ENCODE measurements at places on chromosomes 16 and 17.

DNA sequence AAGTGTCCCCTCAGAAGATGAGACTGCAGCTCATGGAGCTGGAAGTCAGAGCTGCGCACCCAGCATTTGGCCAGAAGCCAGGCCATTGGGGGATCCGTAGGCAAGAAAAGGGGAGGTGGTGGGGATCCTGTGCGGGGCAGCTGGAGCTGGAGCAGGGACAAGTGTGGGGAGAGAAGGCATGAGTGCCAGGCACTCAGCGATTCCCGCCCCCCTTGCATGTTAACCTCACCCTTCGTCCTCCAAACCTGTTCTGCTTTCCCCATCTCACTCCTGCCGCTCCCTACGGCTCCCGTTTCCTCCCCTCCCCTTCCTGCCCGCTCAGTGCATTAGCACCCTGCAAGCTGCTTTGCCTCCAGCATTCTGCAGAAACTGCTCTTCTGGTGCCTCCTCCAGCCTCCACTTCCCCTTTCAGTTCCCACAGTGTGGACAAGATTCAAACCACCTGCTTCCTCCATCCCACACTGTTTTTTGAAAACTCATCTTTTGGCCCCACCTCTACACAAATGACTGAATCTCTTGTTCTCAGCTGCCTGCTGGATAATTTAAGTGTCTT, 5.6 kb downstream of the ALOX15 start:
- DNase-seq, result no peak

DNA sequence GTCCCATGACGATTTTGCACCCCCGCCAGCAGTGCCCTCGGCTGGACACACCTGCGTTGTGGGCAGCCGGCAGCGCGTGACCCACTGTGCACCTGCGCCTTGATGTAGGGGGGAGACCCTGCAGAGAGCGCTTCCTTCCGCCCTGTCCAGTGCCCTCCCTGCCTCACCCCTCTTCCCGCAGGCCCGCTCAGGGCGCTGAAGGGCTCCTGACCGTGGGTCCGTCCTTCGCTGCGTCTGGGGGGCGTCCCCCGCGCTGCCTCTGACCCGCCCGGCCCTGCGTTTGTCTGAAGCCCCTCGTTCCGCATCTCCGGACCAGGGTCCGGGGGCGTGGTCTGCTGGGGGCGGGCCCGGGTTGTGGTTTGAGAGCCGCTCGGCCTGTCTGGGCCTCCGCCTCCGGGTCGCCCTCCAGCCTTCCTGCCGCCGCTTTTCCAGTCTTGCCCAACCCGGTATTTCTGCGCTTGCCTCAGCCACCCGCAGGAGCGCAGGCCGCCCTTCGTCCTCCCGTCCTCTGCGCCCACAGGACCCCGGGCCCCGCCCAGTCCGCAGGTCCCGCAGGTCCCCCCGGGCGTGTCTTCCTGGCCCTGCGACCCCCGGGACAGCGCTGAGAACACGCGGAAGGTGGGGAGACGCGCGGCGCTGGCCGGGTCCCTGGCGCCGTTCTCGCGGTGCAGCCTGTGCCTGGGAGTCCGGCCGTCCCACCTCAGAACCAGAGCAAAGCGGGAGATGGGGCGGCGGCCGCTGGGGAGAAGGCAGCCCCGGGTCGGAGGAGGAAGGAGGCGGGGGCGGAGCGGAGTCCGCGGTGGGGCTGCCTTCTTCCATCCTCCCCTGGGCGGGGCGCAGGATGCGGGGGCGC, 4.0 kb upstream of the IL17C start:
- no peak for DNase-seq

- DNase-seq, result no peak
Observed at GRCh38 chr17:54259476-54259875, 436.7 kb downstream of the KIF2B start.

- DNase-seq, result no peak
Observed at GRCh38 chr16:86740298-86740697, 161.9 kb downstream of the FOXL1 start.

DNA sequence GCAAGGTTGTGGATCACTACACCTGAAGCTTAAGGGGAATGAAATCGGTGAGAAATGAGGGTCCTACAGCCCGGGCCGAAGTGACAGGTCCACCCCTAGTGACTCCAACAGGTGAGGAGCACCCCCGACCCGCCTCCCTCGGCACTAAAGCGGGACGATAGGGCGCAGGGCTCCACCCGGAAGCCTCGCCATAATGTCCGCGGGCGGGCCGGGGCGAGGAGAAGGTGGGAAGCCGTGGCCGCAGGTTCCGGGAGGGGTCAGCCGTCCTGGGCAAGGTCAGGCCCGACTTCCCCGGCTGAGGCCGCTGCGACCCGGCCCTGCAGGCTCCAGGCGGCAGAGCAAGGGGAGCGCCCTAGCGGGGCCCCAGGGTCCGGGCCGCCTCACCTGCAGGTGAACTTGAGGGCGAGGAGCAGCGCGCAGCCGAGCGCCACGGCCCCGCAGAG, 543 bp downstream of the TXNDC11 start:
- no peak for DNase-seq

- no peak for DNase-seq
Observed at GRCh38 chr16:27781195-27781524, 231.2 kb downstream of the KATNIP start.

- DNase-seq, result peak; percentile 84
Observed at GRCh38 chr17:29613352-29613837, 9.3 kb downstream of the CORO6 start.

DNA sequence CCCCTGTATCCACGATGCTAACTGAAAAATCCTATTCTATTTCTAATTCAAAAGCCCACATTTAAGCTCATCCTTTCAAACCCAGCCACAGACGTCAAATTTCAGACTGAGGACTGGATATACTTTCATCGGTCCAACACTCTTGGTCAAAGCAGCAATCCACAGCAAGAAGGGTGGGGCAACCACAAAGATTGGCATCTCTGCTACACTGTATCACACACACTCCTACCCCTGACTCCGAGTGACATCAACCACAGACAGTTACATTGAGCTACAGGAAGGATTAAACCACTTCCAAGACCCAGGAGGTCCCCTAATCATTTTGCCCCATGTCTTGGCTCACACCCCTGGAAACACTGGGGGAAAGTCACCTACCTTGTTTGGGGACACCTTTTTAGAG, 61.3 kb downstream of the GRIN2A start:
- no peak for DNase-seq

DNA sequence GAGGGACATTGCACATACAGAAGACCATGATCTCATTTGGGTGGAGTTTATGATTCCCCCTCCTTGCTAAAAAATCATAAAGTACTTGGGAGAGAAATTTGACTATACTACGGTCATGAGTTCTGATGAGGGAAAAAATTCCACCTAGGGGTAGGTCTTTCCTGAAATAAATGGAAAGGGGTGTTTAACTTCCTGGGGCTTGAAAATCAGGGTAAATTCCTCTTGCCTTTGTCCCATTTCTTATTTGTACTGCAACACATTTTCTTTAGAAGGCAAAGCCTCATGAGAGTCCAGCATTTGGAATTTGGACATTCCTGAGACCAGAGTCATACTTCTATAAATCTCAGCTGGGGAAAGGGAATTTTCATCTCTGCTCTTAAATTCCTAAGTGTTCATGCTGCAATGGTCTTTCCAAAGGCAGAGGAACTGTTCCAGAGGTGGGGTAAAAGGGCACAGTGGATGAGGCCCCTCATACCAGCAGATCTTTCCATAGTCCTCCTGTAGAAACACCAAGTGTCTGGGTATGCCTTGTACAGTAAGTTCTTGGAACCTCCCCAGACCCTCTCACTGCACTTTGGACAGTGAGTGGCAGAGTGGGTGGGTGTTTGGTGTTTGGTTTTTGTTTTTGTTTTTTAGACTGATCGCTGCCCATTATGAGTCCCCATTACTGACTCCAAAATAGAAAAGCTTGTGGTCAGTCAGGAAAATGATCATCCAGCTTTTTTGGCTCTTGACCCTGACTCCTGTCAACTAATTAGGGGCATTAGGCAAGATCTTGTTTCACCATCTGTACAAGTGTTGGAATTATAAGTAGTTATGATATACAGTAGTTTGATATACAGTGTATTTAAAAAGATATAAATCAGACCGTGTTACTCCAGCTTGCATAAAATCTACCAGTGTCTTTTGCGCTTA, 6.0 kb downstream of the LYRM1 start:
- no peak for DNase-seq

DNA sequence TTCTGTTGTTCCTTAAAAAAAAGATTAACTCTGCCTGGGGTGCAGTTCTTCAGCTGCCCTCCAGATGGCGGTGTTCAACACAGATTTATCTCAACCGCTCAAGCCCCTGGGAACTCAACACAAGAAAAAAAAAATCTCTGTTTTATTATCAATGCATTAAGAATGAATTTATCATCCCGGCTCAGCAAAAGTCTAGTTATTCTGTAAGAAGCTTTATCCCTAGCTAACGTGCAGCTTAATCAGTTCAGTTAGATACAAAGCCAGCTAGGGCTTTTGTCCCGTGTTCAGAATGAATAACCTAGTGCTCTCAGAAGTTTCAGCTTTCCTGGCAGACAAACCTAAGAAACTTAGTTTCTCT, 475.9 kb upstream of the CCL2 start:
- DNase-seq, result peak; percentile 45

DNA sequence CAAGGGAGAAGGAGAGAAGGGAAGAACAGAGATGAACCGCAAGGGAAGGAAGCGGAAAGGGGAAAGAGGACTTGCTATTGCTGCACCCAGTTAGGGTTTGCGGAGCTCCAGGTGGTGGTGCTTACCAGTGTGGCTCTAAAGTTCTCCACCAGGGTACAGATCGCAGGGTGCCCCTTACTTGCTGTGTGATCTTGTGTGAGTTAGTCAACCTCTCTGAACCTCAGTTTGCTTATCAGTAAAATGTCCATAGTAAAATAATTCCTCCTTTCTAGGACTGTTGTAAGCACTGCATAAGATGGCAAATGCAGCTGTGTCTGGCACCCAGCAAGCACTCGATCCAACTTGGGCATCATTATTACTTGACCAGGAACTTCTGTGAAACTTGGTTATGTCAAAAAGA, 230.7 kb upstream of the CDH5 start:
- DNase-seq, result no peak

GRCh38 chr16:67156143-67156844, 3.4 kb downstream of the TRADD start:
- no peak for DNase-seq

DNA sequence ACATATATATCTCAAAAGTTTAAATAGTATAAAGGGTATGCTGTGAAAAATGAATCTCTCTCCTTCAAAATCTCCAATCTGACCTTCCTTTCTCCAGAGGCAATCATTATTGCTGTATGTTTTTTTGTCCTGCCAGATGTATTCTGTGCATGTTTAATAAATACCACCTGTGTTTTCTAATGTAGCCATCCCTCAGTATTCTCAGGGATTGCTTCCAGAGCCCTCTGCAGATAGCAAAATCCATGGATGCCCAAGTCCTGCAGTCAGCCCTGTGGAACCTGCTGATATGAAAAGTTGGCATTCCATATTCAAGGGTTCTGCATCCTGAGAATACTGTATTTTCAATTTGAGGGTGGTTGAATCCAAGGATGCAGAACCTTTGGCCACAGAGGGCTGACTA, 42.9 kb downstream of the BPTF start:
- DNase-seq, result no peak

DNA sequence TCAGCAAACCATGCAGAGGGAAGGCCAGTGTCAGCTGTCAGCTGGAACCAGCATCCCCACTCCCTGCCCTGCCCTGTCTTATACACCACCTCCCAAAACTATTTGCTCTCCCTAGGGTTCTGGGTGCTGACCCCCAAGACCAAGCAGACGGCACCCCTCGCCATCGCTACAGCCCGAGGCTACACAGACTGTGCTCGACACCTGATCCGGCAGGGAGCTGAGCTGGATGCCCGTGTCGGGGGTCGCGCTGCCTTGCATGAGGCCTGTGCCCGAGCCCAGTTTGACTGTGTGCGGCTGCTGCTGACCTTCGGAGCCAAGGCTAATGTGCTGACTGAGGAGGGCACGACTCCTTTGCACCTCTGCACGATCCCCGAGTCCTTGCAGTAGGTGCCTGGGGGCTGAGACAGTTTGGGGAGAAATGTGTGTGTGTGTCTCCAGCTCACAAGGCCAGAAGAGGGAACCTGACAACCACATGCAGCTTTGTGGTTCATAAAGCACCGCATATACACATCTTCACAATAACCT, 1.5 kb downstream of the ASB16 start:
- DNase-seq, result no peak

DNA sequence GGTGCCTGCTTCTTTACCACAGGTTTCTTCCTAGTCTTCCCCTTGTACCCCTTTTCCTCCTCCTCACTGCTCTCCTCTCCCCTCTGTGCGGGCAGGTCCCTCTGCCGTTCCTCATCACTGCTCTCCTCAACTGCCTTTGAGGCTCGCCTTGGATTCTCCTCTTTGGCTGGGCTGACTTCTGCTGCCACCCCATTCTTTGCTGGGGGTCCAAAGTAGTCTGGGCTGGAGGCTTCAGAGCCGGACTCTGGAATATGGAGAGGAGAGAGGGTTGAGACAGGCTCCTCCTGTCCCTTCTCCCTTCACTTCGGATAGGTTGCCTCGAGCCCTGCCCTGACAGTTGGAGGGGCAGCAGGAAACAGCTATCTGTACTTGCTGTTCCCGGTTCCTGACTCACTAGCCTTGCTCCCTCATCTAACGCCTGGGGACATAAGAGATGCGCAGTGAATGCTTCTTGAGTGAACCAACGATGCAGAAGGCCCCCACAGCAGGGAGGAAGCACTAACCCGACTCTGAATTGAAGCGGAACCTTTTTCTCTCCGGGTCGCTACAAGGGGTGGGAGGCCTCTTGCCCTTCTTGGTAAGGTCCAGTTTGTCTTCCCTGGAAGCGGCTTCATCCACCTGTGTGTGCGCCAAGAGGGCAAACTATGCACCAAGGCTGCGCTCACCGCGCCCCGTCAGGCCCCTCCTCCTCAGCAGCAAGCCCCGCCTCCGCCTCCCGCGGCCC, 655 bp downstream of the HIRIP3 start:
- DNase-seq, result no peak

DNA sequence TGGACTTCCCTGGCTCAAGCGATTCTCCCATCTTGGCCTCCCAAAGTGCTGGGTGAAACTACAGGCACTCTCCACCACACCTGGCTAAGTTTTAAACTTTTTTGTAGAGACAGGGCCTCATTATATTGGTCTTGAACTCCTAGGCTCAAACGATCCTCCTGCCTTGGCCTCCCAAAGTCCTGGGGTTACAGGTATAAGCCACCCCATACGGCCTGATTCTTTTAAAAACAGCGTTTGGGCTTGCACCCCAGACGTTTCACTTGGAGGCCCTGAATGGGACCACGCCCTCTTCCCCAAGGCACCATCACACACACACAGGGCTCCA, 29.4 kb upstream of the GINS2 start:
- no peak for DNase-seq

DNA sequence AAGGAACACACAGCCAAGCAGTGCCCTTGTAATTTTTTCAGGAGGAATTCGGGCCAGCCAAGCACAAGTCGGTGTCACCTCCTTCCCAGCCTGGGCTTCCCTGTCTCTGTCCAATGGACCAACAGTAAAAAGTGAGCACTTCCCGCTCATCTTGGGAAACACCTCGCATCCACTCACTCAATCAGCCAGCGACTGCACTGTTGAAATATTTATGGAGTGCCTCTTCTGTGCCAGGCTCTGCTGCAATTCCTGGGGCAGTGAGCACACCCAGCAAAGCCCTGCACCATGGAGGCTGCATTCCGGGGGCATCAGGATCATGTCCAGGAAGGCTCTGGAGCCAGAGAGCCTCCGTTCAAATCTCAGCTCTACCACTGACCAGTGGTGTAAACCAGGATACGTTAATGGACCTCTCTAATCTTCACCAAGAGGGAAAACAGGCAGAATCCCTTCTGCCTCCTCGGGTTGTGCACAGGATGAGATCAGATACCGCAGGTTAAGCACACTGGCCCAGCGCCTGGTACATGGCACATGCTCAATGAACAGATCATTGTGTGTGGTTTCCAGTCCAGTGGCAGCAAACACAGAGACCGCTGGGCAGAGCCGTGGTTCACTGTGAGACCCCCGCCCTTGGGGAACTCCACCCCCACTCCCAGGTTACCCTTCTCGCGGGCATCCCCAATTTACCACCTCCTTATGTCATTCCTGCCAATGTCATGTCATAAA, 194.3 kb downstream of the ZNF423 start:
- DNase-seq, result no peak

Data from anterior cingulate cortex (tissue), 58 donors.